ENCODE measurements at places on chromosomes 16 and 17. TPM values are rescaled to one million over a fixed set of nuclear protein-coding genes. Genes with fewer than 3 reads are reported as not detected.

CACNG1 gene
- total RNA-seq = not detected

DOC2B gene
- total RNA-seq = 0.07 TPM

CSH2 gene
- total RNA-seq = not detected

MPP3 gene
- total RNA-seq = 9.8 TPM

SLFN13 gene
- 6.9 TPM for total RNA-seq

TPPP3 gene
- total RNA-seq = 0.18 TPM

HBZ gene
- not detected for total RNA-seq

TBC1D3C gene
- total RNA-seq = not detected

Measured in pulmonary artery endothelial cell (primary cell).